Immature natural killer cell (primary cell): ENCODE measurements at places on chromosomes 4 and X.

DNA sequence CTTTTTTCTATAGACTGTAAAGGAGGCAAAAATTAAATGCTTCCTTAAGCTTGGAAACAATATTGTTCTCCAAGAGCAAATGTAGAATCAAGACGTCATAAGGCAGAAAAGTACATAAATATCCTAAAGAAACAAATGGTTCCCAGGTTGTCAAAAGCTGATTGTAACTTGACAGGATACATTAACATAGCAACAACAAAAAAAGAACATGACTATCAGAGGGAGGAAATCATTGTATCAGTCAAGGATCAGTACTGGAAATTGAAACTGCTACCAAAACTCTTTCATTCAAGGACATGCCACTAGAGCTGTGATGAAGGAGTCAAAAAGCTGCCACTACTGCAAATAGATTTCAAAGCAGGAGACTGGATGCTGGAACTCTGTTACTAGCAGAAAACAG lies 168.3 kb downstream of the BTC start:
- no peak for DNase-seq

GRCh38 chr4:99723612-99724011 lies 66.0 kb upstream of the C4orf54 start:
- DNase-seq = no peak

DNA sequence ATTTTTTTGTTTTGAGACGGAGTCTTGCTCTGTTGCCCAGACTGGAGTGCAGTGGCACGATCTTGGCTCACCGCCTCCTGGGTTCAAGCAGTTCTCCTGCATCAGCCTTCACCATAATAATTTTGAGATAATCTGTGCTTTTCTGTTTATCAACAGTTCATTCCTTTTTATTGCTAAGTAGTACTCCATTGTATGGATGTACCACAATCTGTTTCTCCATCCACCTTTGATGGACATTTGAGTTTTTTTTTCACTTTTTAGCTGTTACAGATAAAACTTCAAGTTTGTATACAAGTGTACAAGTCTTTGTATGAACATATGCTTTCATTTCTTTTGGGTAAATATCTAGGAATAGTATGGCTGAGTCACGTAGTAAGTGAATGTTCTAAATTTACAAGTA lies 9.0 kb downstream of the FUNDC2 start:
- no peak for DNase-seq

- no peak for DNase-seq
Observed at GRCh38 chr4:70197842-70198241, 2.3 kb downstream of the ODAM start.

- DNase-seq = no peak
Observed at GRCh38 chr4:48902266-48902665, 4.3 kb downstream of the OCIAD2 start.

DNA sequence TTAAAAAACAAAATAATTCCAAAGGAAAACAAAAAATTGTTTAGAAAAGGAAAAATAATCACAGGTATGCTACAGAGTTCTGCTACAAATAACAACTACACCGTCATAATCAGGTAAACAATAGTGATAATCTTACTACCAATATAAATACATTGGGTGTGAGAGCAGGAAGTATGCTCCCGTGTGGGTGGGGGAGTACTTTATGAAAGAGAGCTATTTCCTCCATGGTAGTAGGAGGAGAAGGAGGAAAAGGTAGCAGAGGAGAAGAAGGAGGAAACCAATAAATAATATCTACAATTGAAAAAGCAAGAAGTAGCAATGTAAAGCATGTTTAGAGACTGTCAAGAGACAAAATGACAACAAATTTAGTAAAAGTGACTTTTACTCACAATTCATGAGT lies 35.1 kb downstream of the TEC start:
- DNase-seq = no peak

DNA sequence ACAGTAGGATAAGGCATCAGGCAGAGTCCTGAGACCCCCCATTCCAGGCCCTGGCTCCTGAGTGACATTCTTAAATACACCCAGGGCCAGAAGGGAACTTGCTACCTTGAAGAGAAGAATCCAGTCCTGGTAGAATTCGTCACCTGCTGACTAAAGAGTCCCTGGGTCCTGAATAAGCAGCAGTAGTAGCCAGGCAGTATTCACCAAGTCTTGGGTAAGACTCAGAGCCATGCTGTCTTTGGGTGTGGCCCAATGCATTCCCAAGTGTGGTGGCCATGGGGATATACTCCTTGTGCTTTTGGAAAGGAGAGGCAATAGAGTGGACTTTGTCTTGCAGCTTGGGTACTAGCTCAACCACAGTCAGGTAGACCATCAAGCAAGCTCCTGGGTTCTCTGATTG lies 359.1 kb downstream of the DMD start:
- DNase-seq = no peak
